ENCODE measurements at places on chromosomes 4 and X. TPM values are rescaled to one million over a fixed set of nuclear protein-coding genes. Genes with fewer than 3 reads are reported as not detected.

The INTU gene
- total RNA-seq: 0.12 TPM

The MAOB gene
- total RNA-seq: not detected

The ZNF630 gene
- 3.2 TPM for total RNA-seq

The MAGEA6 gene
- total RNA-seq: not detected

- no peak overlapping the region for H3K4me3 ChIP-seq
- peaks cover 10% of the 10 kb centered on the region for H3K36me3 ChIP-seq
- no peak overlapping the region for H3K27ac ChIP-seq
- peaks cover 16% of the 10 kb centered on the region for H3K4me1 ChIP-seq
- H3K27me3 ChIP-seq: no peaks in the 10 kb centered on the region
These were observed 48.3 kb downstream of the CD99L2 start for GRCh38 chrX:150849996-150850720.

GRCh38 chr4:87458913-87459312 is 36.5 kb downstream of the NUDT9 start:
- H3K36me3 ChIP-seq: peaks cover 13% of the 10 kb centered on the region
- no peak overlapping the region for H3K4me3 ChIP-seq
- H3K27ac ChIP-seq: no peak overlapping the region
- no peaks in the 10 kb centered on the region for H3K27me3 ChIP-seq
- H3K4me1 ChIP-seq: no peaks in the 10 kb centered on the region

DNA sequence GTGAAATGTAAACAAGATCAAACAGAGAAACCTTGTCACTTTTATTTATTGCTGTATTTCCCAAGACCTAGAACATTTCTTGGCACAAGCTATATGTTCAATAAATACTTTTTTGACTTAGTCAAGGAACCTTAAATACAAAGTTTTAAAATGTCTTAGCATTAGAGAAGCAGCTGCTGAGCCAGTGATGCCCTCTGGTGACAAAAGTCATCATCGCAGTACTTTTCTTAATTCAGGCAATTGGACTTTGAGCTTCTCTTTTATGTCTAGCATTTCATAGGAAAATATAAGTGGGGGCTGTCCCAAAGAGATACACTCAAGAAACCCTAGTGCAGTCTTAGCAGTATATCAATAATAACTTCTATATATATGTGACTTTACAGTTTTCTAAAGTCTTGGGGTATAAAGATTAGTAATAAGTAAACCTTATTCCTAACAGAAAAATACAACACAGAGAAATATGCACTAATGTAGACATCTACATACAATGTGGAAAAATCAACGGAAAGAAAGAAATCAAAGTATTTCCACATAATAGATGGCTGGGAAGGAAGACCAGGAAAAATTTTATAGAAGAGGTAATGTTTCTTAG is 118.4 kb downstream of the DTHD1 start:
- no peak overlapping the region for H3K27ac ChIP-seq
- peaks cover 14% of the 10 kb centered on the region for H3K27me3 ChIP-seq
- H3K4me1 ChIP-seq: peaks cover 5% of the 10 kb centered on the region

DNA sequence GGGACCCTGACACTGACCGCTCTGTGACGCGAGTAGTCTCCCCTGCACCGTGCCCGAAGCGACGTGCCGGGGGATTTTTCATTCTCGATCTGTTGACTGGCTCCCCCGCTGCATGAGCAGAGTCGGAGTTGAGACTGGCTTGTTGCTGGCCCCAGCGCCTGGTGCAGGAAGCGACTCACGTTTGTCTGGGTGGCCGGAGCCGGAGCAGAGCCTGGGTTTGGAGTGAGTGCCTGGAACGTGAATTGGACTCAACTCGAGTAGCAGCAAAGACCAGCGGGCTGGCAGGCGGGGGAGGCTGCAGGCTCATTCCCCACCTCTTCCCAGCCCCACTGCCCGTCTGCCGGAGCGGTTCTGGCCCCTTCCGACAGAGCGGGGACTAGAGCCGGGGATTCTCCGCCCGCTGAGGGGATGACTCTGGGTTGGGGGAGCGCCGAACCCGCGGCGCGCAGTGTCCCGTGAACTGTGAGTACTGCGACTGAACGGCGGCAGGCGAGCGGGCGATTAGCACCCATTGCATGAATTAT is 554 bp downstream of the PCDH7 start:
- H3K36me3 ChIP-seq: peaks cover 7% of the 10 kb centered on the region
- H3K27me3 ChIP-seq: peaks cover 68% of the 10 kb centered on the region
- H3K4me3 ChIP-seq: peak overlapping the region; percentile 40
- H3K27ac ChIP-seq: peak overlapping the region; percentile 74
- H3K4me1 ChIP-seq: peaks cover 25% of the 10 kb centered on the region

DNA sequence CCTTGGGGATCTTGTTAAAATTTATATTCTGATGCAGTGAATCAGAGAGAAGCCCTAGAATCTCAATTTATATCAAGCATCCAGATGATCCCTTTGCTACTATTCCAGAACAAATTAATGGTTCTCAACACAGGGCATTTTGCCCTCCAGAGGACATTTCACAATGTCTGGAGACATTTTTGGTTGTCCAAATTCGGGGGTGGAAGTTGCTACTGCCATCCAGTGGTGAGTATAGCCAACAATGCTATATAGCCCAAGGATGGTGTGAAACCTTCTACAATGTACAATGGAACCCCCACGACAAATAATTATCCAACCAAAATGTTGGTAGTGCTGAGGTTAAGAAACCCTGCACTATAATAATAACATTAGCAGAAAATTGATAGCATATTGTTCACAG is 2440.0 kb downstream of the PCDH7 start:
- no peaks in the 10 kb centered on the region for H3K4me1 ChIP-seq
- no peaks in the 10 kb centered on the region for H3K36me3 ChIP-seq
- DNase-seq: no peak
